NK-92 treated with Interleukin-12 subunit alpha and Interleukin-12 subunit beta, amount 100 ng/mL, for 24 hours (cell line): ENCODE measurements at places on chromosomes 7 and 10.

DNA sequence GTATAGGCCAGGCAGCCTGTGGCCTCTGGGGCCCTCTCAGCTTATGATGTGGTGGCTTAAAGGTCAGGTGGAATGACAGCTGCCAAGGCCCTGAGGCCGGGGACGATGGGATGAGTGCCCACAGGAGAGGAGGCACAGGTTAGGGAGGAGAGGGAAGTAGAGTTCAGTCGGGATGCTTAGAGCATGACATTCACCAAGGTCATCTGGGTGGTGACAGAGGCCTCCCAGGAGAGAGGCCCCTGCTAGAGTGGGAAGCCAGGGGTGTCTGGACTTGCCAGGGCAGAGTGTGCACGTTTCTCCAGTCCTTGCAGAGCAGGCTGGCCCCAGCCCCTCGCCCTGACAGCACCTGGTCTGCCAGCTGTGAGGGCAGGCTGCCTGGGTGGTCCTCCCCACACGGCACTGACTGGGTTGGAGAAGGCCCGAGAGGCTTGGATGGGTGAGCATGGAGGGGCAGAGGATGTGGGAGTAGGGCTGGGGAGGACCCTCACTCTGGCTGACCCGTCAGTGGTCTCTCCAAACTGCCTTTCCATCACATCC is 1.5 kb downstream of the CALHM1 start:
- DNase-seq, result no peak

- DNase-seq, result no peak
These were observed 234.3 kb upstream of the C7orf33 start for GRCh38 chr7:148356303-148356702.

DNA sequence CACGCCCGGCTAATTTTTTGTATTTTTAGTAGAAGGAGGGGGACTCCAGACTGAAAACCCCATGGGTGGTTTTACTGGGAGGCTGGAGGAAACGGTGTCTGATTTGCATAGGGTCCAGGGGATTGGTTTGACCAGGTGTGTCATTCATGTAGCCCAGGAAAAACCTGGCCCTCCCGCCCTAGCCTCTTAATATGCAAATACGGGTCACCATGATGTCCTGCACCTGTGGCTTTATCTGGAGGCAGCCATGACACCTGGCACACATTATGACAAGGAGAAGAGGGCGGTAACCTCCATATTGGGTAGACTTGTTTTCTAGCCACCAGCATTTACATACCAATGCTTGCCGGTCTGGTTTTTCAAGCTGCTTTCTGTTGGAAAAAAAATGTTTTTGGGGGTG is 68.0 kb downstream of the TRIL start:
- no peak for DNase-seq

GRCh38 chr10:598415-599170 is 90.9 kb downstream of the DIP2C start:
- no peak for DNase-seq

GRCh38 chr10:10977978-10978377 is 39.7 kb upstream of the CELF2 start:
- no peak for DNase-seq

DNA sequence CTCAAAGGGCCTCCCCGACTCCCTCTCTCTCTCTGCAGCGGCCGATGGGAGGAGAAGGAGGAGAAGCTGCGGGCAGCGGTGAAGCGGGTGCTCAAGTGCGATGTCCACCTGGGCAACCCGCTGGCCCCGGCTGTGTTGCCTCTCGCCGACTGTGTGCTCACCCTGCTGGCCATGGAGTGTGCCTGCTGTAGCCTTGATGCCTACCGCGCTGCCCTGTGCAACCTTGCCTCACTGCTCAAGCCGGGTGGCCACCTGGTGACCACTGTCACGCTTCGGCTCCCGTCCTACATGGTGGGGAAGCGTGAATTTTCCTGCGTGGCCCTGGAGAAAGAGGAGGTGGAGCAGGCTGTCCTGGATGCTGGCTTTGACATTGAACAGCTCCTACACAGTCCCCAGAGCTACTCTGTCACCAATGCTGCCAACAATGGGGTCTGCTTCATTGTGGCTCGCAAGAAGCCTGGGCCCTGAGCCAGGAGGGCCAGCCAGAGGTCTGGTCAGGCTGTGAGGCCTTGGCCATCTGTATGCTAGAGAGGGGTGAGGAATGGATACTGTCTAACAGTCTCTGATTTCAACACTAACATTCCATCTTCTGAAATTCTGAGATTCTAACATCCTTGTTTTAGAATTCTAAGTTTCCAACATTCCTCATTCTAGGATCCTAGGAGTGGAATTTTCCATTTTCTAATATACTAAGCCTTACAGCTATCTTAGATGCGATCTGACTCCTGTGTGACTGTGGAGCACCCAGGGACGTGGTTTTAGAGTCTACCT is 3.6 kb downstream of the INMT start:
- DNase-seq, result no peak
